ENCODE measurements at places on chromosomes 2 and 18.

GRCh38 chr2:9970200-9971044 lies 18.9 kb downstream of the GRHL1 start:
- DNase-seq: no peak

DNA sequence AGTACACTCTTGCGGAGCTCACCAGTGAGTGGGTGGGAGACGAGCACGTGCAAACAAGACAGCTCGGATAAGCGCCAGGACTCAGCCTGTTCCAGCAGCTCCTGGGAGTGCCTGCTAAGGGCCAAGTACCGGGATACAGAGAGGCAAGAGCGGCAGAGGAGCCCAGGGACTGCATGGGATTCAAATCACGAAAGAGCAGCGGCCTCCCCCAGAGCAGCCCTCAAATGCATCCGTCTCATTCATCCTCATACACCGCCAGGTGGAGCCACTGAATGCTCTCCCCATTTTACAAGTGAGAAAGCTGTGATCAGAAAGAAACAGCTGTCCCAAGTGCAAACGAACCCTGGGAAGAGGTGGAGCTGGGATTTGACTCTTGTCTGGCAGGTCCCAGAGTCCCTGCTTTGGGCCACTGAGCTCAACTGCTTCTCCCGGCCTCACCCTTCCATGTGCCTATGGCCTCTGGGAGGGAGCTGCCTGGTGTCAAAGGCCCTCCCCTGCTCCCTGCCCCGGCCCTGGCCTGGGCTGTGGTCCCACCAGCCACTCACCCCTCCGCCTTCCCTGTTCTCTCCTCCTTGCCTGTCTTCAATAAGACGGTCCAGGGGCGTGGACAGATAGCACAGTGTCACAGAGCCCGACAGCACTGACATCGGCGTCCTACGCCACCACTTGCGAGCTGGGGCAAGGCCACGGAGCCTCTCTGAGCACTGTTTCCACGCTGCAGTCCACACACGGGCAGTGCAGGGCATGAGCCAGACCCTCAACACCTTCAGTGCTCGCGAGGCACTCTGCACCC lies 72.8 kb upstream of the TAF1B start:
- DNase-seq: no peak

DNA sequence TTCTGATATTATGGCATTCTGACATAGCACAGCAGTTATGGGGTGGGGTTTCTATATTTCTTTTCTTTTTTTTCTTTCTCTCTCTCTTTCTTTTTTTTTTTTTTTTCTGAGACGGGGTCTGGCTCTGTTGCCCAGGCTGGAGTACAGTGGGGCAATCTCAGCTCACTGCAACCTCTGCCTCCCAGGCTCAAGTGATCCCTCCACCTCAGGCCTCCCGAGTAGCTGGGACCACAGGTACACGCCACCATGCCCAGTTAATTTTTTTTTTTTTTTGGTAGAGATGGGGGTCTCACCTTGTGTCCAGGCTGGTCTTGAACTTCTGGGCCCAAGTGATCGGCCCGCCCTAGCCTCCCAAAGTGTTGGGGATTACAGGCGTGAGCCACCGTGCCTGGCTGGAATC lies 7.5 kb upstream of the FAM98A start:
- DNase-seq: no peak

DNA sequence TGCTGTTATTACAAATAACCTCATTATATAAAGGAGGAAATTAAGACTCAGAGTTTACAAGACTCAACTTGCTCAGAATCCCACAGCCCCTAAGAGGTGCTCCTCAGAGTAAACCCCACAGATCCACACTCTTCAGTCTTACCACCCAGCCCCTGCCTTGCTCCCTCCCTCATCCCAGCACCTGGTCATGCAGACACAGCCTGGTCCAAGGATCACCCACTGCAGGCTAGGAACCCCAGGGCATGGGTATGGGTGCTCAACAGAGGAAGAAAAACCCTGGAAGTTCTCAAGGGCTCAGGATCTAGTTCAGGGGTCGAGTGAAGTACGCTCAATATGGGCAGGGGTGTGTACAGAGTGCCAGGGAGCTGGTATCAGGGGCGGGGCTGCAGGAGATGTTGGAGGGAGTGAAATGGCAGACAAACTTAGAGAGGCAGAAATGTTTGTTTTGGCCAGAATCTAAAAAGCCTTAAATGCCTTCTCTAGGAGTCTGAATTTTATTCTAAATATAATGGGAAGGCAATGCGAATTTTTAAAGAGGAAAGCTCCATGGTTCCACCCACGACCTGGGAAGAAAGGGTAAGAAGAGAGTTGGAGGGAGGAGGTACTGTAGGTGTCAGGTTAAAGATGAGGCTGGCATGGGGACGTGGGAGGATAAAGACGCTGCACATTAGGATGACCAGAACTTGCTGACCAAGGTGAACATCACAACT lies 79.1 kb upstream of the MGAT4A start:
- DNase-seq: no peak

DNA sequence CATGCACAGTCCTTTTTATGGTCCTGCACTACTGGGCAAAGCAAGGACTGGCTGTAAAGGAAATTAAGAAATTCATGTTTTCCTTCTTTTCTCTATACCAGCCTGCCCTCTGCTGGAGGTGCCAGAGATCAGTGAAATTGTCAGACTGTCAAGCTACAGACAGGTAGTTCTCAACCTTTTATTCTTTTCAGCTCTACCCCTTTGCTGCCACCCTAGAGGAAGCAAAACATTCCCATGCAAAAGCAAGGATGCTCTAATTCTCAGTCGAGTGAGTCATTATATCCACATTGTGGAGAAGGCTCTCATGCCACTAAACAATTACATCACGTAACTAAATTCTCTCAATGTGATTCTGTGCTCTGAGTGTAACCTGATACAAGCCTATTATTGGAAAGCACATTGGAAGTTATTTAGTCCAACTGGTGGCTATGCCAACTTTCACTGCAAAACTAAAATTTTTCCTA lies 25.0 kb upstream of the RAPGEF4 start:
- peak; percentile 82 for DNase-seq

DNA sequence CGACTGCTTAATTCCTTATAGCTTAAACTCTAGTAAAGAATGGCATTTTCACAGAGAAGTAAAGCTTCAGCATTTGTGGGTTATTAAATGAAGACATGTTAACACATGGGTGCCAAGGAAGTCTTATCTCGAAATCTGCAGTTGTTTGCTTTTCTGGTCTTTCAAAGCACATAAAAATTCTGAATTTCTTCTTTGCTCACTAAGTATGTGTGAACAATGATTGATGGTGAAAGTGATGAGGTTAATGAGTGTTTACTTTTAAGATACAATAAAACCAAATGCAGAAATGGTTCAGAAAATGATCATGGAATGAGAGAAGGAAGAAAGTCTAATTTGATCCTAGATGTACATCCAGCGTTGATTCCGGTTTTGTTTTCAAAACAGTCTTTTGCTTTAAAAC lies 234.6 kb upstream of the RAB12 start:
- no peak for DNase-seq

DNA sequence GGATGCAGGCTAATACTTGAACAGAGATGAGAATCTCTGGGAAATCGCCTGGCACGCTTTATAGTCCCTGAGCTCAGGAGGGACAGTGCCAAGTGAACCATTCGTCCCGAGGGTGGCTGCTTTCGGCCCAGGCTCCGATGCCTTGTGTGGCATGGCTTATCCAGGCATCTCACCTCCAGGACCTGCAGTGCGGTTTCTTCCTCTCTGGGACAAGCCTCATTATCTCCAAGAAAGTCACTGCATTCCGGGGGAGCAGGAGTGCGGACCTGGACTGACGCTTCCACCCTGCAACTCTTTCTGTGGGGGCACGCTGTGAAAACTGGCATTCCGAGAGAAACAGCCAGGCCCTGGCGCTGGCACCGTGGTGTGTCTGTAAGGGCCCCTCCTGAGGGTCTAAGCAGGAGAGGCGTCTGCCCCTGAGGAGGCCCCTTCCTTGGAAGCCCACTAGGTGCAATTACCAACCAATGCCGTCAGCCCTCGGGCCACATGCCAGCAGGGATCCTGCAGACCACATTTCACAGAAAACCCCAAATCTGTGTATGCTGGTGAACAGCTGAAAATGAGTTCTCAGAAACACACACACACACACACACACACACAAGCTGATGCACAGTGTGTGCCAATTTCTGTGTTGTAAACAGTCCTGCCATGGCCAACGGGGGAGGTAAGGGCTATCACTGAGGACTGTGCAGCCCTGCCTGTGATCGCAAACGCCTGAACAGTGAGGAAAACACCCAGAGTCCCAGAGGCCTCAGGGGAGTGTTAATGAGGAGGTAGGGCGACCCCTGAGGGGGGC lies 351.9 kb upstream of the SALL3 start:
- DNase-seq: no peak

- DNase-seq: no peak
These were observed 23.7 kb downstream of the PIEZO2 start for GRCh38 chr18:11125492-11126315.

DNA sequence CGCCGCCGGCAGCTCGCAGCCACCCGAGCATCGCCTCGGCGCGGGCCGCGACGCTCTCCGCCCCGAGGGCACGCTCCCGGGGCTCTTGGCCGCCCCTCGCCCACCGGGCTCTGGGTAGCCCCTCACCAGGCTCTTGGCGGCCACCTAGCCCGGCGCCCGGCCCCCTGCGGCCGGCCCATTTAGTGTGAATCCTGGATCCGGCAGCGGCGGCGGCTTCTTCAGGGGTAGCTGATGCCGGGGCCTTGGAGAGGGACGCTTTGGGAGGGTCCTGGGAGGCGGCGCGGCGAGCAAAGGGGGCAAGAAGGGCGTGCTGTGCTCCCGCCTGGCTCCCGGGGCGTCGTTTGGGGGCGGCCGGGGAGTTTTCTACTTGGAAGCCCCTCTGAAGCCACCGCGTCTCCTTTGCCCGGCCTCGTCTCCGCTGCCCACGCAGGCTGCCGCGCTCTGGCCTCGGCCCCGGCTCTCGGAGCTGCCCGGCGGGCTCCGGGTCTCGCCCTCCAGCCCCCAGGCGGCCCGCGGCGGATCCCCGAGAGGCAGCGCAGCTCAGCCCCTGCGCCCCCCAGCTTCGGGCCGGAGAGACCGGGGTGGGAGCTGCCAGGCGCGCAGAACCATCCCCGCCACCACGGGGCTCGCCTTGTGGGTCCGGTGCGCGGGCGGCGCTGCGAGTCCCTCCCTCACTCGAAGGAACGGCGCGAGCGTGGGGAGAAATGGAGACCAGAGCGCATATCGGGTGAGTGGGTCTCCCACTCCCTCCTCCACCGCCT lies 509 bp downstream of the PIEZO2 start:
- DNase-seq: no peak

- DNase-seq: no peak
These were observed 261.5 kb downstream of the MYCN start for GRCh38 chr2:16201848-16202247.

GRCh38 chr2:238722181-238722580 lies 125.7 kb upstream of the TWIST2 start:
- DNase-seq: no peak

DNA sequence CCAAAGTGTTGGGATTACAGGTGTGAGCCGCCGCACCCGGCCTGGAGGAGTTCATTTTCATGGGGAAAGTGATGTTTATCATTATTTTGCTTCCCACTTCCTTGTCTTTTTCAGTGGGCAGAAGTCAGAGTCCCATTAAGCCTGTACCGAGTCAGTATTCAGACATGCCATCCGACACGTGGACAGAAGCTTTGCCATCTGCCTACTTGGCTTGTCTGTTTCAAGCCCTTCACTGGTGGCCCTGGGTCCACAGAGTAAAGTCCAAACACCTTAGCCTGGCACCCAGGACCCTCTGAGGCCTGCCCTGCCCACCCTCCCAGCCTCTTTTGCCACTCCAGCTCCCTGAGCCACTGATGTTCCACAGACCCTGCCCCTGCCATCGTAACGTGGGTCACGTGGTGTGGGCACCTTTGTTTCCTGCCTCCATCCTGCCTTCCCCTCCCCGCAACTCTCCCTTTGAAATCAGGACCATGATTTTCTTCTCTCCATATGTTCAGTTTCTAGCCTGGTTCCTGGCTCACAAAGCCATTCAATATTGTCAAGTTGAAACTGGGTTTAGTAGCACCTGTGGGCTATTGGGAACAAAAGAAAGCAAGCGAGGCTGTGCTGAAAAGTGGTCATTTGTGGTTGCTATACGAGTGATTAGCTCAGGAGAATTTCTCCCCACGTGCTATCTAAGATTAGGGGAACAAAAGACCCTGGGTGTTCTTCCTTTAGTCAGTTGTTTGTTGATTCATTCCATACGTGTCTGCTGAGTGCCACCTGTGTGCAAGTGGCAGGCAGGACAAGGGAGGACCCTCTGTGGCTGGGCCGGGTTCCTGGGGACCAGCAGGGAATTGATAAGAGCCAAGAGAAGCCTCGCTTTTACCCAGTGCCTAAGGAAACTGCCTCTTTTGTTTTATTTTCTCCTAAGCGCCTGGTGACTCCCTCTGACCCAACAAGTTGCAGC lies 5.1 kb upstream of the ODC1 start:
- DNase-seq: no peak

GRCh38 chr18:75408554-75409506 lies 18.7 kb downstream of the SMIM21 start:
- peak; percentile 97 for DNase-seq

DNA sequence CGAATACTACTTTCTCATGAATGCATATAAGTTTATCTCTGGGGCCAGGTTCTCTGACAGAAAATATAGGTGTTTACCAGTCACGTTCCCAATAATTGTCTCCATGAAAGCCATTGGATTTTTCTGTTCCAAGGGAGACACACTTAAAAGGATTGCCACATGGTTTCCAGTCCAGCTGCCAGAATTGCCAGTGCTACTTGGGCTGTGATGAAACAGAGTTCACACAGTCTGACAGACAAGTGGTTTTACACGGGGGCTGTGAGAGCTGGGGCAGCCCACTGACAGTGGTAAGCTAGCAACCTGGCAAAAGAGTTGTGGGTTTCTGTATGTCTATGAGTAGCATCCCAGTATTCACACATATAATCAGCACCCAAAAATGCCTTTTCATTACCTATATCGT lies 27.7 kb upstream of the ATRAID start:
- no peak for DNase-seq

DNA sequence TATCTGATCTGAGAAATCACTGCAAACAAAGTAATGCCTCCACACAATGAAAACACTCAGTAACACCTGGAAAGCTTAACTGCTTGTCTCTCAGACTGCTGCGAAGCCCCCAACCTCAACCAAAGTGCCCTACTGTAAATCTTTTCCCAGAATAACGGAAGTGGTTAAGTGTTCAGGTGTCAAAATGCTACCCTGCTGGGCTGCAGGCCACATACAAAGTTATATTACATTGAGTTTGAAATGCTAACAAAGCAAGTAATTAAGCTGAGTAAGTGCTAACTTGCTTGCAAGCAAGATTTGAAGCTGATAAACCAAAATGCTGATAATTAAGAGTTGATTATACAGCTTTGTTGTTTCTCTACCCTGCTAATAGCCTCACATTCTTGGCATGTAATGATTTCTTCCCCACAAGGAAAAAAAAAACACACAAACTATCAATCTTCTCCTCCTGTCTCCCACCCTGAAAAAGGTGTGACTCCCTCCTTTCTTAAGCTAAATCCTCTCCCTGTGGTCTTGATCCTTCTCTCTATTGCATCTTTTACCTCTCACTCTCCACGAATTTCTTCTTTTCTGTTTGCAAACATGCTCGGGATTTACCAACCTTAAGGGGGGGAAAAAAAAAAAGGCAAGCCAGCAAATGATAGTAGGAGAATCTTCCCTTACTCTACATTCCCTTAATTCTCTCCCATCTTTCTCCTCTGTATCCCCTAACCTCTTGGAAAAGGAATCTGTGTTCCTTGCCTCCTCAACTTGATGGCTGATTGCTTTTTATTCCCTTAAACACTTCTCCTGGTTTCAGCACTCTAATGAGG lies 266.8 kb upstream of the SIX3 start:
- no peak for DNase-seq
